ENCODE measurements at places on chromosomes 4 and X.

GRCh38 chr4:138709859-138710258 is 305.7 kb upstream of the NOCT start:
- no peak for DNase-seq

GRCh38 chr4:184102927-184103326 is 114.7 kb downstream of the ENPP6 start:
- no peak for DNase-seq

GRCh38 chr4:676871-677235 is 2.5 kb downstream of the MYL5 start:
- DNase-seq = peak; percentile 57

DNA sequence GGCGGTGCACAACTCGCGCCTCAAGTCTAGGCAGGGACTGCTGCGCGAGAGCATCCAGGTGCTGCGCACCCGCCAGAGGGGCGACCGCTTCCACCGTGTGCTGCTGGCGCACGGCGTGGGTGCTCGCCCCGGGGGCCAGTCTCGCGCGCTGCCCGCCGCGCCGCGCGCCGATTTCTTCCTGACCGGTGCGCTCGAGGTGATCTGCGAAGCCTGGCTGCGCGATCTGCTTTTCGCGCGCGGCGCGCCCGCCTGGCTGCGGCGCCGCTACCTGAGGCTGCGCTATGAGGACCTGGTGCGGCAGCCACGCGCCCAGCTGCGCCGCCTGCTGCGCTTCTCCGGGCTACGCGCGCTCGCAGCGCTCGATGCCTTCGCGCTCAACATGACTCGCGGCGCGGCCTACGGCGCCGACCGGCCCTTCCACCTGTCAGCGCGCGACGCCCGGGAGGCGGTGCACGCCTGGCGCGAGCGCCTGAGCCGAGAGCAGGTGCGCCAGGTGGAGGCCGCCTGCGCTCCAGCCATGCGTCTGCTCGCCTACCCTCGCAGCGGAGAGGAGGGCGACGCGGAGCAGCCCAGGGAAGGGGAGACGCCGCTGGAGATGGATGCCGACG is 1.3 kb downstream of the CHST7 start:
- DNase-seq = no peak

DNA sequence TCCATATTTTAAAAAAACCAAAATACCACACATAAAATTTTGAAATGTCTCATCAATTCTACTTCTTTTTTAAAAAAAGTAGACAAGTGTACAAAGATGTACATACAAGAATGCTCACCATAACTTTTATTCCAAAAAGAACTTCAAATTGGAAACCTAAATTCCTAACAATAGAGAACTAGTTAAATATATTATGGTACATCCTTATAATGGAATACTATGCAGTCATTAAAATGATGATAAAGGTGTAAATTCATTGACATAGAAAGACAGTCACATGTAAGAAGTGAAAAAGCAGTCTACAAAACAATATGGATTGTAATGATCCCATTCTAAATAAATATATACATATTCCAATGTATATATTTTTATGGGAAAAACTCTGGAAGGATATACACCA is 31.0 kb downstream of the RPS6KA3 start:
- no peak for DNase-seq

DNA sequence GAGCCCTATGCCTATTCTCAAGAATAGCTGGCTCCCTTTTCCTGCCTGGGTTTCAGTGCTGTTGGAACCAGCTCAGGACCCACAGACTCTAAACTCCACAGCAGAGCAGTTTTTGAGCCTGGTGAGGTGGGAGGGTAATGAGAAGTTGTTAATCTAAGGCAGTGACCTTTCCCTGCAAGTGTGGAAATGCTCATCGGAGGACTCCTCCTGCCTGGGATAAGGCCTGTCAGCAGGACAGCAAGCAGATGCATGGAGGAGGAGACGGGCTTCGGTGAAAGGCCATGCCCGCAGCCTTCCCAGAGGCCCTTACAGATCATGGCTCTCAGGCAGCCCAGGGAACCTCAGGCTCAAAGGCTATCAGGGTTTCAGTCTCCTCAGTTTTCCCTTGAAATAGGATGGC is 70.0 kb upstream of the SHISA3 start:
- no peak for DNase-seq

DNA sequence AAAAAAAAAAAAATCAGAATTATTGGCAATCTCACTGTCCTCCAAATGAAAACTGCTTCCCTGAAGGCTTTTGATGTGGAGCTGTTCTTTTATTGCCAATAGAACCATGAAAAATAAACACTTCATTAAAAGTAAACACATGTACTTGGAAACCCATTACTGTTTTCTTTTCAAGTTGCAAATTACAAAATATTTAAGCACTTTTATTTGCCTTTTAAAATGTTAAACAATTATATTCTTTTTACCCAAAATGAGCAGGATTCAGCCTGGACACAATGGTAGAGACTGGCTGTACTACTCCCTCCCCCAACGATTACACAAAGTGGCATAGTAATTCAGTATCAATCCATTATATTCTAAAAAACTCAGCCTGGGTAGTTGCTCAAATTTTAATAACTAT is 60.9 kb downstream of the SH2D1A start:
- no peak for DNase-seq

DNA sequence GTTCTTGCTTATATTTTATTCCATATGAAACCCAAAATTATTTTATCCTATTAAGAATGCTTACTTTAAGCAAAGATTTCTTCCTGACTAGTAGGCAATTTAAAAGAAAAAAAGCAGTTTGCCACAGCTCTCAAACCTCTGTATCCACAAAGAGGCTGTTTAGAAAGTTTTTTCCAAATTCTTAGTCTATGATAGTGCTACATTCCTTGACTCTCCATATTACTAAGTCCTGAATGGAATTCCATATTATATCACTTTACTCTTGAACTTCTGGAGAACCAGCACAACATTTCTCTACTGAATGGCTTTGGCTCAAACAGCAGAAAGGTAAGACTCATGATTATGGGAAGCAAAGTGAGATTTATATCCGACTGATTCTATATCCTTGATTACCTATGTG is 8.3 kb downstream of the SLC10A6 start:
- no peak for DNase-seq

DNA sequence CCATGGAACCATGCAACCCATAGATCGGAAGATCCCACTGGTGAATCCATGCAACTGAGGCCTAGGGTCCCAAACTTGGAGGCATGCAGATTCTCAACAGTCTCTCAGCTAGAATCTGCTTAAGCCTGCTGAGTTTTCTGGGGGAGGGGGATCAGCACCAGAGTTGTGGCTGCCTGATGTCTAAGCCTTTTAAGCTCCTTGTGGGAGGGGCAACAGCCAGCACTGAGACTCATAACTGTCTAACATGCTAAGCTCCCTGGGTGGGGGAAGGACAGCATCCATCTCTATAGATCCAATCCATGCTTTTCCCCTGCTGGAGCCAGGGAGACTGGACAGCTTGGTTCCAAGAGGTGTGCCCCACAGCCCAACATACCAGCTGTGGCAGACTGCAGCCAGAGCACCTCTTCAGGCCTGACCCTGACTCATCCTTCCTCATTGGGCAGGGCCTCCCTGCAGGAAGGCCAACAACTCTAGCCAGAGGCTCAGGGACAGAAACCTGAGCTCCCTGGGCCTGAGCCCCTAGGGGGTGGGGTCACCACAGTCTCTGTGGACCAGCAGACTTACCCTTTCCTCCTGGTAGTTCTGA is 300.1 kb upstream of the SLC7A11 start:
- DNase-seq = no peak

GRCh38 chrX:71626576-71626975 is 8.3 kb upstream of the CXCR3 start:
- no peak for DNase-seq

- no peak for DNase-seq
Observed at GRCh38 chr4:30912098-30912714, 192.0 kb downstream of the PCDH7 start.

- no peak for DNase-seq
Observed at GRCh38 chrX:148069759-148070503, 88.8 kb downstream of the FMR1NB start.

GRCh38 chrX:154411981-154412340 is 622 bp downstream of the TAFAZZIN start:
- DNase-seq = peak; percentile 64

DNA sequence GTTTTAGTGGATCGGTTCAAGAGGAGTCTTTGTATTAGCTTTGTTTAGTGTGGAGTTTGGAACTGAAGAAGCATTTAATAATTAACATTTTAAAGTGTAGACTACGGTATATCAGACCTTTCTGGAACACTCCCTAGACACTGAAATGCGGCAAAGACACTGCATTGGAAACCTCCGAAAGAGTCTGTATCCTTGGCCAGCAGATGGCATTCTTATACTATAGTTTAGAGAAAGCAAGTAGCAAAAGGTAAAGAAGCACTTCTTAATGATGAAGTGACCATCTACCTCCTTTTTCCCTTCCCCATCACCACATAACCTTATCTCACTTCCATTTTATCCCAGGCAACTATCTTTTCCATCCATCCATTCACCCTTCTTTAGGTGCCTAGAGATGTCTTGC is 7.6 kb downstream of the FABP2 start:
- no peak for DNase-seq

DNA sequence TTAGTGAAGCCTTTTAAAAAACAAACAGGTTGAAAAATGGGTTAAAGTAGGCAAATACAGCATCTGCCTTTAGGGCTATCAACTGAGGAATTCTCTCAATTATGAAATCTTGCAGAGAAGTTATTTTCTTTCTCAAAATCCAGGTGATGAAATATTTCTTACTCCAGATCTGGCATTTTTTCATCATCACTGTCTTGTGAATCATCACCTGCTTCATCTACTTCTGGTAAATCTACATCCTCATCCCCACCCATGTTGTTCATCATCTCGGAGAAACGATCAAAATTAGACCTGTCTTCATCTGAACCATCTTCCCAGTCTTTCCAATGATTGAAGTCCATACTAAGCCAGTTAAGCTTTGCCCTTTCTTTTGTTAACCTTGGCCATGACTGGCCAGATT is 33.3 kb upstream of the HPF1 start:
- no peak for DNase-seq

GRCh38 chr4:12186526-12186925 is 757.8 kb upstream of the HS3ST1 start:
- DNase-seq = no peak

GRCh38 chr4:139934708-139935195 is 219.2 kb downstream of the MAML3 start:
- no peak for DNase-seq

GRCh38 chrX:26613956-26614355 is 398.0 kb downstream of the MAGEB5 start:
- DNase-seq = no peak

DNA sequence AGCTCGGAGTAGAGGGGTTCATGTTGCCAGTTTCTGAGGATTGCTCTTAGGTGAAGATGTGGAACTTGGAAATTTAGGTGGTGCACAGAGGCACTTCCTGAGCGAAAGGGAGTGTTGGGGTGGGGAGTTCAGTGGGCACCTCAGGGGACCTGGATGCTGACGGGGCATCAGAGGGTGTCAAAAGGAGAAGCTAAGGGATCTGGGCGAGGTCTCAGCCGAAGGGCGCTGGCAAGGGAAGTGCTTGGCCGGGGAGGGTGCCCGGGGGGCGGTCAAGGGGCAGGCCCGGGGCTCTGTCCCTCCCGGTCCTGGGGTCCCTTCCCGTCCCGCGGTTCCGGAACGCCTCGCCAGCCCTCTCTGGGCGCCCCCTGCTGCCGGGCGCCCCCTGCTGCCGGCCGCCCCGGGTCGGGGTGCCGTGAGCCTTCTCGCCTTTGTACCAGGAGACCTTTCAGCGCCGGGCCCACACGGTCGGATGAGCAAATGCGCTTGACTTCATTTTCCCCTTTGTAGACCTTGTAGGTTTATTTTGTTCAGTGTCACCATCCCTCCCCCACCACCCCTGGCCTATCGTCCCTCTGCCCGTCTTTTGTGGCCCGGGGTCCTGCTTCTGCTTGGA is 3.0 kb upstream of the PHOX2B start:
- no peak for DNase-seq

GRCh38 chrX:110755611-110756010 is 40.0 kb downstream of the CHRDL1 start:
- DNase-seq = no peak

GRCh38 chr4:187606581-187606980 is 389.0 kb upstream of the ZFP42 start:
- no peak for DNase-seq

DNA sequence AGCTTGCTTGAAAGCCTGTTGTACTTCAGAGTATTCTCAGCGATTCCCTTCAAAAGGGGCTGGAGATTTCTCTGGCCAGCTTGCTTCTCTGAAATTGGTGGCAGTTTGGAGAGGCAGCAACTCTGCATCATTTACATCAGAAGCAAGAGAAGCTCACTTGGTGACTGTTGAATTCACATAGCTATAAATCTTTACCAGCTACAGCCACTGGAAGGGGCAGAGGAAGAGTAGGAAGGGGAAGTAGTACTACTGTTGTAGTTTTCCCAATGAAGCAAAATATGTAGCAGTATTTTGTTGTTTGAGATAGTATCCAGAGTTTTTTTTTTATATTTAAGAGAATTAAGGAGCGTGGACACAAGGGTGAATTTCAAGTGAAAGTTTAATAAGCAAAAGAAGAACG is 2.8 kb downstream of the TENT5D start:
- DNase-seq = no peak

DNA sequence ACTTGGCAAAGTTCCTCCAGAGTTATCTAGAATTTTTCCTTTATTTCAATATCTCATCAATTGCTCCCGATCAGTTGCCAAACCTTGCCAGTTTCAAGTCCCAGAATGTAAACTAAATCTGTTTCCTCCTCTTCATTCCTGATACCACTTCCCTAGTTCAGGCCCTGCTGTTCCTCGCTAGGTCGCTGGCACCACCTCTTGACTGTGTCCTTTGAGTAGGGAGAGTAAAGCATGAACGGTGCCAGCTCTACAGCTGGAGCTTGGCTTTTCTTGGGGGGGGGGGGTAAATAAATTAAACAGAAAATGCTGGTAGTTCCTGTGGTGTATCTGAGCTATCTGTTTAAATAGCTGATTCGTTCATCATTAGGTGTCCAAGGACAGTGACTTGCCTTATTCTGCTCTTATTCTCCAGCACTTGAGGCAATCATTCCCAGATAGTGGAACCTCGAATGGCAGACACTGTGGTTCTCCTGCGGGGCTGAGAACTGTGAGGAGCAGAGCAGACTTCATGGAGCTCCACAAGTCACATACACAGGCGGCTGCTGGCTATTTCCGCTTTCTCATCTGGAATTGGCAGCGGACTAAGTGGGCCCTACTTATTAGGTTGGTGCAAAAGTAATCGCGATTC is 168.3 kb upstream of the FAT1 start:
- DNase-seq = no peak

DNA sequence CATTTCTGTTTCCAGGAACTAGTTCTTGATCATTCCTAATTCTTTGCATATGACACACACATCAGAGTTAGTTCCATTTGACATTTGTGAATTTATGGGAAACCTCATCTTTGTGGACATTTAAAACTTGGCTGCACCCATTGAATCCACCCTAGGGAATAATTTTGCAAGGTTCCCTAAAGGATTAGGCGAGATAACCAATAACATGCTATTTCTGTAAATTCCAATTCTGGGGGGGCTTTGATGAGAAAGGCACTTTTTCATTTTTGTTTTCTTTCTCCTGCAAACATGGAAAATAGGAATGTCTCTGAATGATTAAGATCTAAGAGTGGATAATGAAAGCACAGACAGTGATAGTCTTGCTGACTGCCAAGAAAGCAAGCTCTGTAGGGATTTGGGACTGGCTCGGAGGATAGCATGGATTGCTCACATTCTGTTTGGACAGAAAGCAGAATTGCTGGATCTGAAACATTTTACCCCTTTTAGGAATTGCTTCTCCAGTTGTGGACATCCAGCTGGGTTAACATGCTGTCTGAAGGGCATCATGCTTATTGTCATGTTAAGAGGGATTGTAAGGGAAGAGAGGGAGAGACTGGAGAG is 145.1 kb downstream of the NHS start:
- DNase-seq = no peak

All from left hindlimb (tissue), 1 donor.